ENCODE measurements at places on chromosomes 3 and 15.

- DNase-seq, result no peak
Measured at GRCh38 chr3:34202975-34203374, 404.5 kb downstream of the PDCD6IP start.

GRCh38 chr3:45915518-45916231 lies 27.6 kb upstream of the CXCR6 start:
- DNase-seq, result no peak

GRCh38 chr15:36029606-36030210 lies 483.7 kb upstream of the DPH6 start:
- DNase-seq, result peak; percentile 79

DNA sequence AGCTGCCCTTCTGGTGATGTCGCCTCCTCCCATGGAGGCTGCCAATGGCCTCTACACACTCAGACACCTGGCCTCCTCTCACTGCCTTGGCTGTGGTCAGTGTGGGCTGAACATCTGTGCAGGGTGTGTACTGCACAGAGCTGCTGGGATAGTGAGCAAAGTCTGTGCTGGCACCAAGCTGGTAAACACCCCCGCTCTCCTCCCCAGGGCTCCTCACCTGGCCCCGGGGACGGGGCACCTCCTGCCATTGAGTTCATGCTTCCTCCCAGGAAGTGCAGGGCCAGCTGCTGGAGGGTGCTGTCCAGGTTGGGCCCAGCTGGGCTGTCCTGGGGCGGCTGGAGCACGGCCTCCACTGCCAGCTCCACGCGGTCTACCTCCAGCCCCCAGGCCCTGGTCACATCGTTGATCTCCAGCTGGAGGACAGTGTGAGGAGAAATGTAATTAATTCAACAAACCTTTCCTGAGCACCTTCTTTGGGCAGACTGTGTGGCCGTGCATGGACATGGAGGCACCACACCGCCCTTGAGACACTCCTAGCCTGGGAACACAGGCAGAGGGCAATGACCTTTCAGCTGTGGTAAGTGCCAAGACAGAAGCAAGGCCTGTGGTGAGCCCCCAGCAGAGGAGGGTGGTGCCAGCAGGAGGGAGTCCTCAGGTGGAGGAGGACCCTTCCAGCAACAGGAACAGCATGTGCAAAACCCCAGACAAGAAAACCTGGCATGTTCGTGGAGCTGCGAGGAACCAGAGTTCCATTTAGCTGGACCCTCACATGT lies 6.8 kb downstream of the STOML1 start:
- no peak for DNase-seq

DNA sequence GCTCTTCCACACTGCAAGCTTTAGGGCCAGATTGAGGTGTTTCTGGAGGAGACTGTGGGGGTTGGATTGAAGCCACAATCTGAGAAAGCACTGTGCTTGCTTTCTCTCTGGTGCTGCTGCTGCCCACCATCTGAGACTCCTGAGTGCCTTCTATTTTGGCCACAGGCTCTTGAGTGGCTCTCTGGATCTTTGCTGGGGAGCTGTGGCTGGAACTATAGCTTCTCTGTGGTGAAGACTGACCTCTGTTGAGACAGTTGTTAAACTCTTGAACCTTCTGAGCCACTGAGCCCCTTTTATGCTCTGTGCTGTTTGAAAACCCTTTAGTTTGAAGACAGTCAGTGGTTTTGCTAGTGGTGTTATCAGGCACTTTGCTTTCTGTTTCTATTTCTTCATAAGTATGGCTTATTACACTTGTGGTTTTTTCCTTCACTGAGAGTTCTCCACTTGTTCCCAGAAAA lies 108.7 kb upstream of the TSPAN3 start:
- no peak for DNase-seq

- no peak for DNase-seq
Measured at GRCh38 chr15:74403991-74404563, 29.7 kb downstream of the SEMA7A start.

DNA sequence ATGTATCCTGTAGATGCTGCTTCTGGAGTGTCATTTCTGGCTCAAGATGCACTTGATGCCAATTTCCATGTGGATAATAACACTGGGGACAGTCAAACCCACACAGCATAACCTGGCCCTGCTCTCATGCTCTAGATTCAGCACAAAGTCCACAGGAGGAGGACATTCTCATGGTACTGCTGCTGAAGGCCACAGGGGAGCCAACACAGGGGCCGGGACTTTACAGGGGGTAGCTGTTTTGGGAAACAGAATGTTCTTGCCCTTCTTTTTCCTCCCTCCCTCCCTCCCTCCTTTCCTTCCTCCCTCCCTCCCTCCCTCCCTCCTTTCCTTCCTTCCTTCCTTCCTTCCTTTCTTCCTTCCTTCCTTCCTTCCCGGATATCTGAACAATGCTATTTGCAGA lies 477.4 kb downstream of the PDCD6IP start:
- no peak for DNase-seq

DNA sequence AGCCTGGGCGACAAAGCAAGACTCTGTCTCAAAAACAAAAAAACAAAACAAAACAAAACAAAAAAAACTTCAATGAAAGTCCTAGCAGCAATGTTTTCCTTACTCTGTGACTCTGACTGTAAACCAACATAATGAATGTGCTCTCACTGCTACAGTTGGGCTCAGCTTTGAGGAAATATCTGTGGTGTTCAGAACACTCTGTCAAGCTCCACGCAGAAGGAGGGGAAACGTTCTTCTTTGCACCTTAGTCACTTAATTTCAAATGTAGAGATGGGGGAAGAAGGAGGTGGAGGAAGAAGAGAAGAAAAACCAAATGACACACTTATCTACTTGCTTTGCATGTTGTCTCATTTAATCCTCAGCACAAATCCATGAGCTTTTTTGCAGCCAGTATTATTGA lies 107.1 kb upstream of the UBE3A start:
- no peak for DNase-seq

DNA sequence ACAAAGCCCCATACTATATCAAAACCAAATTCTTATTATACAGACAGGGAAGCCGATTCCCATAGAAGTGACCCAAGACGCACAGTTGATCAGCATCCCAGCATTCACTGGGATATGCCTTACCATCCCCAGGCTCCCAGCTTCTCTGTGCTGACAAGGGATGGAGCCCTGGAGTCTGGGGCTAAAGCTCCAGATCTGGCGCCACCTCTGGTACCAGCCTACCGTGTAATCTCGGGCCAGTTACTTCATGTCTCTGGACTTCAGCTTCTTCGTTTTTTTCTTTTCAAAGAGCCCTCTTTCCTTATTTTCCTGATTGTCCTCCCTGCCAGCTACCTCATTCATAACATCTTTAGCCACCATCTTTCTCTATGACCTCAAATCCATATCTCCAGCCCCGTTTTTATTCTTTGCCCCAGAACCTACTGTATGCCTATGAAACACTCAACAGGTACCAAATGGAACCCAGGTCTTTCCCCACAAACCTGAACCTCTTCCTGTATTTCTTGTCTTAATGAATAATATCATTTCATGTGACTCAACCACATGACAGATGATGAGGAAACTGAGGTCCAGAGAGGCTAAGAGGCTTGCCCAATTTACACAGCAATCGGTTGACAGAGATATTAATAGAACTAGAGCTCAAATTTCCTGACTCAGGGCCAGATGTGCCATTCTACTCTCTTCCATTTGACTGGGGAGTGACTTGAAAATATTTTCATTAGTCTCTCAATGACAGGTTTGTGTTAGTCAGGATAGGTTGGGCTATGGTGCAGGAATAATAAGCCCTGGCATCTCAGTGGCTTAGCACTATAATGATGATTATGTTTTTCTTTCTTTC lies 85.4 kb upstream of the TLE3 start:
- no peak for DNase-seq

GRCh38 chr3:43330981-43331380 lies 44.6 kb downstream of the SNRK start:
- DNase-seq, result no peak

DNA sequence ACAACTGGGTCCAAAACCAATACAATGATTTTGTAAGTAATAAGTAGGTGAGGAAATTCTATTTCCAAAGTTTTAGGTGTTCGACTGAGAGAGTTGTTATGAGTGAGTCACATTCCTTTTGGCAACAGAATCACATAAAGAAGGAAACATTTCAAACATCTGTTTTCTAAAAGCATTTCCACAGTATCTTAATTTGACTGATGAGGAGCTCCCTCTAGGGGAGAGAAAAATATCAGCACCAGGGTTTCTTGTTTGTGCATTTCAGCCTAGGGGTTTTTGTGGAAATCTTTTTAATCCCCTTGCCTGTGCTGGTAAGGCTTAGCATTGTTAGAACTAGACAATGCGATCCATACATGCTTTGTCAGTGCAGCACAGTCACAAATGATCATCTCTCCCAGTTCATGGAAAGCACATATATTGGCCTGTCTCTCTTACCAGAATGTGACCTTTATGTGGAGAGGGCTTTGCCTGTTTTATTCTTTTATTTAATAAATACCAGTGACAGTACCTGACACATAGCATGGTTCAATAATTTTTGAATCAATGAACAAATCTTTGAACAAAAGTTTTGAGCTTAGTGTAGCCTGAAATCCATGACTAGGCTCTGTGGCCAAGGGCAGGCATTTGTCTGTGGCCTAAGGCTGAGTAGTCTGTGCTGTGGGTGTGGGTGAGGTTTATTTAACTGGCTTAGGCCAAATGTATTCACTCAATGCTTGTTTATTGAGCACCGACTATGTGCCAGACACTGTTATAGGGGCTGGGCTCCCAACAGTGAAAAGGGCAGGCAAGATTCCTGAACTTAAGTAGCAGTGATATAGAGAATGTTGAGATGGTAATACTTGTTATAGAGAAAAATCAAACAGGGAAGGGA lies 21.1 kb upstream of the IQCF6 start:
- peak; percentile 29 for DNase-seq

GRCh38 chr15:71121442-71121841 lies 6.2 kb downstream of the THSD4 start:
- DNase-seq, result no peak

DNA sequence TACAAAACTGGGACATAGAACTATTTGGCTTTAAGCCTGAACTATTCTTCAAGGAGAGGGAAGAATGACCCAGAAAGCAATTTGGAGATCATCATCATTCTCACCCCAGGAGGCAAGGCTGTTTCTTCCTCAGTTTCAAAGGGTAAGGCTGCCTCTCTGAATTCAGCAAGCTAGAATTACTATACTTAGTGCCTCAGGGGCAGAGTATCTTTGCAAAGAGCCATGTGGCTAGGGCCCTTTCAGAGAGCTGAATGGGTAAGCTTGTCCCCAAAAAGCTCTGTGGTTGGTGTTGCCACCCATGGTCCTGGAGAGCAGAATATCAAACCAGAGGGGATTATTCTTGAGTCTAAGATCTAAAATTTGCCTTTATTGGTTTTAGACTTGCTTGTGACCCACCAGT lies 720.3 kb upstream of the ARPP21 start:
- DNase-seq, result no peak

DNA sequence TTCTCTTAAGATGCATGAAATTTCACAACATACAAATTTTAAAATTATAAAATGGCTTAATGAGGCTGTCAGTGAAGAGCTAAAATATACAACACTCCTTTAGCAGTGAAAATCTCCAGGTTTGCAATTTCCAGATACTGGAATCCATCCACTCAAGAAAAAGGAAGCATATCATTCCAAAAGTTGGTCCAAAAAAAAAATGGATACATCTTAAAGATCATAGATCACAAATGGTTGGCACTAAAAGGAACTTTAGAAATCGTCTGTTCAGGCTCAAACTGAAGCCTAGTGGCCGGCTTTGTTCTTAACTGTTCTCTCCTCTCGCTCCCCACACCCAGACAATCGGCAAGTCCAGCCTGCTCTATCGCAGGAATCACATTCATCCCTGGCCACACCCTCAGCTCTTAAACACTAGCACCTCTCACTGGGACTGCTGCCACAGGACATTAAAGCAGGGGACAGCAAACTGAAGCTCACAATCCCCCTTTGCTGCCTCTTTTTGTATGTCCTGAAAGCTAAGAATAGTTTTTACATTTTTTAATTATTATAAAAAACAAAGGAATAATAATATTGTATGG lies 130.3 kb upstream of the CDIN1 start:
- no peak for DNase-seq

DNA sequence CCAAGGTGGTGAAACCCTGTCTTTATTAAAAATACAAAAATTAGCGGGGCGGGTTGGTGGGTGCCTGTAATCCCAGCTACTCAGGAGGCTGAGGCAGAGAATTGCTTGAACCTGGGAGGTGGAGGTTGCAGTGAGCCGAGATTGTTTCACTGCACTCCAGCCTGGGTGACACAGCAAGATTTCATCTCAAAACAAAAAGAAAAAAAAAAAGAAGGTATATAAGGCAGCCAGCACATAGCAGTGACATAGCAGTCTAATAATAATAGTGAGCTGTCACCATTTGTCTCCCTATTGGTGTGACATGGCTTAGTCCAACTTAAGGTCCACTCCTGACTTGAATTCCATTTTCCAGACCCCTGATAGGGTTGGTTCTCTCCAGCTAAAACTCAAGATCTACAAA lies 8.8 kb upstream of the LACTB start:
- DNase-seq, result no peak

GRCh38 chr3:155549087-155549486 lies 195.8 kb downstream of the PLCH1 start:
- DNase-seq, result no peak

GRCh38 chr3:60504827-60505457 lies 746.3 kb downstream of the FHIT start:
- DNase-seq, result no peak

DNA sequence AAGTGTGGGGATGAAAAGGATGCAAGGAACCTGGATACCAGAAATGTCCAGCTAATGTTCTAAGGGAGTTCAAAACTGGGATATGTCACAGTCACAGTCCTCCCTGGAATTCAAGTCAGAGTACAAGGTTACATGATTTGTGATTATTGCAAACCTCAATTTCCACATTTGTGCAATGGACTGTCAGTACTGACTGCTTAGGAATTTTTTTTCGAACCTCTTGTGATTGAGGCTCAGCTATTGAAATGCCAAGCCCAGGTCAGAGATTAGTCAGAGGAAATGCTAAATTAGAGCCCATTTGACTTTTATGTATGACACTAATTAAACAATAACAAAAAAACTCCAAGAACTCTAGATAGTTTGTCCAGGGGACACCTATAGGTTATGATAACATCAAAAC lies 210.2 kb downstream of the THSD4 start:
- no peak for DNase-seq

- no peak for DNase-seq
Measured at GRCh38 chr3:77456906-77457305, 417.0 kb downstream of the ROBO2 start.
